ENCODE measurements at places on chromosomes 3 and 15.

- no peak for DNase-seq
Measured at GRCh38 chr15:36271048-36271447, 308.4 kb upstream of the CDIN1 start.

GRCh38 chr3:63973406-63973805, 49.9 kb downstream of the PSMD6 start:
- no peak for DNase-seq

DNA sequence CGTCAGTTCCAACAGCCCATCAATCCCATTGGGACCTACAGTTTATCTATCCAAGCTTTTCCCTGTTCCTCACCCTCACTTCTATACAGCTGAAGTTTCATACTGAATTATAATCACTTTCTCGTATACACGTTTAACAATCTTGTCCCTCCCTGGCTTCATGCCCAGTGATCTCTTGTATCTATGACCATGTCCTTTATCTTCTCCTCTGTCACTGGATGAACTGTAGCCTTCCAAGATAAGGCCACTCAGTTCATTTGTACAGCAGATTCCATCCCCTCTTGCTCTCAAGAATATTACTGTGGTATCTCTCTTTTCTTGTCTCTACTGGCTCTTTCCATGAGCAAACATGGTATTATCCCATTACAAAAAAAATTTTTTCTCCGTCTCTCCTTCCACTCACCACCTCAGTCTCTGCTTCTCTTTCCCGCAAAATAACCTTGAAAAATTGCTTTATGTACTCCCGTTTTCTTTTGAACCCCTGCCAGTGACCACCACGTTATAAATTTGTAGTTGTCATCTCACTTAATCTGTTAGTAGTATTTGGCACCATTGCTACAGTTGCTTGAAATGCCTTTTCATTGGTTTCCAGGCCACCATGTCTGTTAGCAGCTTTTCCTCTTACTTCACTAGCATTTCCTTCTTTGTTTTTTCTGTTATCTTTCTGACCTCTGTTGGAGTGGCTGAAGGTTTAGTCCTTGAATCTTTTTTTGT, 9.4 kb downstream of the CTNNB1 start:
- DNase-seq: no peak

GRCh38 chr3:136311968-136312367, 61.8 kb downstream of the PCCB start:
- DNase-seq: no peak

- no peak for DNase-seq
Measured at GRCh38 chr3:174413062-174413912, 445.8 kb upstream of the NAALADL2 start.

DNA sequence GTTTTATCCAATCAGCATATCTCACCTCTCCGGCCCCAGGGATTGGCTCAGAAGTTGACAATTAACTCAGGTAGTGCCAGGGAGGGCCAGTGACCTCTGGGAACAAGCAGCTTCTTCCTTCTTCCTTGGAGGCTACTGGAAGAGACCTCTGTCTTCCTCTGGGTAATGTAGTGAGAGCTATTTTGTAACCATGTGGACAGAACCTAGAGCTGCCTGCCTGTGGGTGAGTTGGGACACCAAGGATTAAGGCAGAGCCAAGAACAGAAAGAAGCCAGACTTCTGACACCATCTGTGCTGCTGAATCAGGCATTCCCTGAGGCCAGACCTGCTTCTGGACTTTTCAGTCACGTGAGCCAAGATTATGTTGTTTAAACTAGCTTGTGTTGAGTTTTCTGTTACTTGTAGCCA, 5.9 kb upstream of the NDUFAF1 start:
- DNase-seq: no peak

DNA sequence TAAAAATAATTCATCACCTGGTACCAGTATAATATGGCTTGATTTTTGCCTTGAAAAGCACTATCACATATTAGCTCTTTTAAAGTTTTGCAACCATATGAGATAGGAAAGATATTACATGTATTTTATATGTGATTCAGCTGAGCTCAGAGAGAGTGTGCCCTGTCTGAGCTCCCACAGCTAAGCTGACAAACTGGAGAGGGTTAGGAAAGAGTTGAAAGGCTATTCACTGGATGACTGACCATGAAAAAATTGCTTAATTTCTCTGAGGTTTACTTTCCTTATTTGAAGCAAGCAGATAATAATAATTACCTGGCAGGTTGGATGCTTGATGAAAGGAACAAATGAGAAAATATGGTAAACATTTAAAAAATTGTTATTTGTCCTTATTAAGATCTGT, 97.4 kb upstream of the CCDC80 start:
- DNase-seq: no peak

- no peak for DNase-seq
Measured at GRCh38 chr3:48835650-48836366, 11.9 kb downstream of the PRKAR2A start.

Measured in activated CD4-positive, alpha-beta memory T cell treated with anti-CD3 and anti-CD28 coated beads for 36 hours (primary cell).